ENCODE measurements at places on chromosomes 1 and 21.

GRCh38 chr1:169110236-169110635 lies 3.7 kb downstream of the ATP1B1 start:
- no peak for DNase-seq

- DNase-seq, result no peak
These were observed 30.4 kb upstream of the MED18 start for GRCh38 chr1:28298438-28298837.

DNA sequence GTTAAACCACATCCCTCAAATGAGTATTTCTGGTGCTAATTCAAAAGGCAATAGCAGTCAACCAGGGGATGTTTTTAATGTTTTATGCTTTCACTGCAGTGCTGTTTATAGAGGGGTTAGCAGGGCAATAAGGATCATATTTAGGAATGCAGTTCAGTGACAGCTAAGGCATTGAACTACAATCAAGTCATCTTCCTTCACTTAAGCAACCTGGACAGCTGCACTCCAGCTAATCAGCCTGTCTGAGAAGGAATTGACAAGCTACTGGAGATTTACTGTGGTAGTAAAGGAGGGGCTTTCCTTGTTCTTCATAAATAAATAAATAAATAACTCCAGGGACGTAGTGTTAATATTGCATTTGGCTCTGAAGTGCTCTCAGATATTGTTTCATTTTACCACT lies 93.9 kb downstream of the DAB1 start:
- DNase-seq, result no peak

DNA sequence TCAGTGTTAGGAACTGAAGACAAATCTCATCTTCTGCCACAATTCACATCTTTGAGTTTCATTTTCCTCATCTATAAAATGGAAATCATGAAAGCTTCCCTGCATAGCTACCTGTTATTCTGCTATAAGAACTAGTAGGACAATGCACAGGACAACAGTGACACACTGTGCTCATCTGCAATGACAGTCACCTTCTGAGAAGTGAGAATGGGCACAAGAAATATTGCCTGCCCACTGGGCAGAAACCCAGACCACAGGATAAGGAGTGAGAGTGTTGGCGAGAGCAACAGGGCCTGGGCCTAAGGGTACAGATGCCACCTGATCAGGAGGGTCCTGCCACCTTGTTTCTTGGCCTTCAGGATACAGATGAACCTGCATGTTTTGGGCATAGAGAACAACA lies 23.3 kb upstream of the ARTN start:
- no peak for DNase-seq

DNA sequence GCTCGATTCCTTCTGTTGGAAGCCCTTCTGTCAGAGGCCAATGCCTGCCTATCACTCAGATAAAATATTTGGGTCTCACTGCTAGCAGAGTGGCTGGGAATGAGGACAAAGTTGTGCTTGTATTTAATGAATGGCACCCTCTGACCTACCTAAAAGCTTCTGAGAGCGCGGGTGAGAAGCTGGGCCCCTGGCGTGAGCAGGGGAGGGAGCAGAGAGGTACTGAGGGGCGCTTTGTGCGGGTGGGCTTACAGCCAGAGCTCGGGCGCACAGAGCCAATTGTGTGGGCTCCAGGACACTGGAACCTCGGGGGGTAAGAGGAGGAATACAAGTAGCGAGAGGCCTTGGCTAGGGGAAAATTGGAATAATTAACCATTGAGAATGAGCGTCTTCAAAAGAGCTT lies 32.3 kb downstream of the PCAT6 start:
- DNase-seq, result no peak

DNA sequence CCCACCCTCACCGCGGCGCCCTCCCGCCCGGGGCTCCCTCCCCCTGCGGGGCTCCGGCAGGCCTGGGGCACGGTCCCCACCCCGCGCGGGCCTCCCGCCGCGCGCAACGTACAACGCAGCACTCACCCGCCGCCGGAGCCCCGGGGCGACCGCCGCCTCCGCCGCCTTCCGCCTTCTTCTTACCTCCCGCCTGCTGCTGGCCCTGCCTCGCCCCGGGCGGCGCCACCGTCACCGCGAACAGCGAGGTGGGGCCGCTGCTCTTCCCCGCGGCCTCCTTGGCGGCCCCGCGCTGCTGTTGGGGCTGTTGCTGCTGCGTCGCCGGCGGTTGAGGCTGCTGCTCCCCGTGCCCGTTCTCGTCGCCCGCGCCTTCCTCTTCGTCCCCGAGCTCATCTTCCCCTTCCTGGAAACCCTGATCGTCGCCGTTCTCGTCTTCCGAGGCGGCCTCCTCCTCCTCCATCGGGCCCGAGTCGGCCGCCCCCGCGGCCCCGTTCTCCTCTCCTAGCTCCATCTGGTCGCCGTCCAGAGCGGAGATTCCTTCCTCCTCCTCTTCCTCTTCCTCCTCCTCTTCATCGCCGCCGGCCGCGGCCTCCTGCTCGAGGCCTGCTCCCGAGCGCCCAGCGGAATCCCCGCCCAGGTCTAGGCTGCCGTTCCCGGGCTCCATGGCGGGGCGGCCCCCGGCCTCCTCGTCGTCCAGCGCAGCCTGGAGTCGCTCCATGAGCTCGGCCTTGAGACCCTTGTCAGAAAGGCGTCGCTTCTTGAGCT lies 671 bp downstream of the HNRNPU start:
- DNase-seq, result no peak

- DNase-seq, result no peak
These were observed 54.5 kb downstream of the IRF2BP2 start for GRCh38 chr1:234555390-234556024.

- DNase-seq, result no peak
These were observed 42.5 kb upstream of the POFUT2 start for GRCh38 chr21:45330075-45330781.

DNA sequence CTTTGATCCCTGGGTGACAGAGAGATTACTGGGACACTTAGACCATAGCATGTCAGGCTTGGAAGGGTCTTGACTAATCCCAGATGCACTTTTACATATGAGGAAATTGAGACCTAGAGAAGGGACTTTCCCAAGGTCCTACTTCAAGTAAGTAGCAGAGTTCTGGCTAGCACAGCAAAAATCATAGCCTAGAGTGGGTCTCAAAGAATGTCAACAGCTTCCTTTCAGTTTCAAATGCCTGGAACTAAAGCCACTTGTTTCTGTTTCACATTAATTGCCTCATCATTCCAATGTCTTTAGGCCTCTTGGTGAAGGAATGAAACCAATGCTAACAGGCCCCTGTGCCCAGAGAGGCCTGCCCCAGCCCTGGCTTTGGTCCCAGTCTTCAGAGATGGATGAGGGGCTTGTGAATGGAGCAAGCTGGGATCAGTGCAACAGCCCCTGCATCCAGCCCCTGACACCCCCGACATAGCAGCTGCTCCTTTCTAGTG lies 26.6 kb downstream of the ATF3 start:
- DNase-seq, result no peak

- DNase-seq, result no peak
These were observed 44.2 kb downstream of the RPAP2 start for GRCh38 chr1:92343061-92343460.
